ENCODE measurements at places on chromosomes 5 and 9. TPM values are rescaled to one million over a fixed set of nuclear protein-coding genes. Genes with fewer than 3 reads are reported as not detected.

Gene HMCN2
- 0.26 TPM for total RNA-seq

Gene NOP16
- total RNA-seq, result 21.9 TPM

Gene DOLK
- total RNA-seq, result 16.3 TPM

Gene DDX46
- 72.3 TPM for total RNA-seq

Gene GFPT2
- 1.7 TPM for total RNA-seq

Gene CCL21
- total RNA-seq, result not detected
